ENCODE measurements at places on chromosomes 7 and 10. TPM values are rescaled to one million over a fixed set of nuclear protein-coding genes. Genes with fewer than 3 reads are reported as not detected.

DNA sequence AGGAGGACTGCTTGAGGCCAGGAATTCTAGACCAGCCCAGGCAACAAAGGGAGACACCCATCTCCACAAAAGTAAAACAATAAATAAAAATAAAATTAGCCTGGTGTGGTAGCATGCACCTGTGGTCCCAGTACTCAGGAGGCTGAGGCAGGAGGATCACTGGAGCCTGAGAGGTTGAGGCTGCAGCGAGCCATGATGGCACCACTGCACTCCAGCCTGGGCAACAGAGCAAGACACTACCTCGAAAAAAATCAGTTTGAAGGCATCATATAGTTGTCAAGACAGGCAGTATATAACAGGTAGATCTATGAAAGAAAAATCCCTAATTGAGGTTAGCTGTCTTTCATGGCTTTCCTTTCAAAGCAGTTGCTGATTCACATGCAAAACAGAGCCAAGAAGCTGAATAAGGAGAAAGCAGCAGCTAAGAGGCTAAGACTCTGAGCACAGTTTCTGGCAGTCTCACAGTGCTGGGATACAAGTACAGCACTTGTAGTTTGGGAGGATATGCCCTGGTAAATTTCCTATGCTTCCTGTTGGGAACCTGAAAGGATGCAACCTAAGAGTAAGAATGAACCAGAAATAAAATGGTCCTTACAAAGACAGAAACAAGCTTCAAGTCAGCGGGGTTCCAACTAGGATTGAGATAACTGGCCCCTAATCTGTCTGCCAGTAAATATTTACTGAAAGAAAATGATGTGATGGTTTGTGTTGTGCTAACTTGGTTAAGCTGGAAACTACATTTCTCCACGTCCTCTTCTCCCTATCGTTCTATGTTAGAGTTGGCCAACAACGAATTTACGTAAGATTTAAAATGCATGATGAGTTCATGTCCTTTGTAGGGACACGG lies 368.5 kb upstream of the HPS1 start:
- no peak for DNase-seq

DNA sequence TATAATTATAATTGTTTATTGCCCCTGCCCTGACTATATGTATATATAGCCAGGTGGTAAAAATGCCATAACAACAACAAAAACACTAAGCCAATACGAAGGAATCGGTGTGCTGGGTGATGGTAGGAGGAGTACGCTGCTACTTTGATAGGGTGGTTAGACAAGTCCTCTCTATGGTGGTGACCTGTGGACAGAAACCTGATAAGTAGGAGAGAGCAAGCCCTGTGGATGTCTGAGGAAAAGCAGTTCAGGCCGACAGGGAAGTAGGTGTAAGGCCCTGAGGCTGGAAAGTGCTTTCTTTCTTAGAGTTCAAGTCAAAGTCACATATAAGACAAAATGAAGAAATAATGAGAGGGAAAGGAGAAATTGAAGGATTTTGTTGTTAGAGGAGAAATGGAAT lies 823.8 kb upstream of the CELF2 start:
- DNase-seq = no peak

- DNase-seq = no peak
Measured at GRCh38 chr10:112811741-112812551, 138.1 kb upstream of the TCF7L2 start.

DNA sequence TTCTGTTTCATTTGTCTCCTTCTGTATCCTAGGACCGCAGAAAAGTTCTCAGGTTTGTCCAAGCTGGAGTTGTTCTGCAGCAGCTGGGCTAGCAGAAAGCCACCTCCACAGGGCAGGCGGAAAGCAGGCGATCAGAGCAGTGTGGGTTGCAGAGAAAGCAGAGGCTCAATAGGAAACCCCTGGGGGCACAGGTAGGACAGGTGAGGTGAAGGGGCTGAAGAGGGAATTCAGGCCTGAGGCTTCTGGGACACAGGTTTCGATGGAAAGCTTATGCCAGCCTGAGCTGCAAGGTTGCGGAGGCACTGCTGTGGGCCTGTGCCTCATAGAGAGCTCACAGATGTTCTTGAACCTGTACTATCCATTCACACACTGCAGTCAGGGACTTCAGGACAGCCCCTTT lies 194.9 kb upstream of the TPK1 start:
- DNase-seq = no peak

DNA sequence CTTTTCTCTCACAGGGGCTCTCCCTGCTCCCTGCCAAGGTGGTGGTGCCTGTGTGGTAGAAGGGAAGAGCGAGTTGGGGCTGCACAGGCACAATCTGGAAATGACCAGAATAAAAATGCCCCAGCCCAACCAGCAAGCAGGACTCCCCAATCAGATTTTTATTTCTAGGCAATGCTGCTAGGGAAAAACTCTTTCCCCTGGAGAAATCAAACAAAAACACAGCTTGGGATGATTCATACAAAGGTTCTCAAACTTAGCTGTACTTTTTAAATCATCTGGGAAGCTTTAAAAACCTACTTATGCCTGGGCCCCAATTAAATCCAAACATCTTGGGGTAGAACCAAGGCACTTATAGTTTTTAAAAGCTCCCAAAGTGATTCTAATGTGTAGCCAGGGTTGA lies 243.2 kb downstream of the HTR7 start:
- DNase-seq = no peak

Gene SEMA3E
- not detected for total RNA-seq

GRCh38 chr10:118710487-118710886 lies 44.3 kb downstream of the CACUL1 start:
- no peak for DNase-seq

Measured in OCI-LY7 (cell line).